Right lobe of liver (tissue), 6 donors: ENCODE measurements at places on chromosomes 5 and 9.

DNA sequence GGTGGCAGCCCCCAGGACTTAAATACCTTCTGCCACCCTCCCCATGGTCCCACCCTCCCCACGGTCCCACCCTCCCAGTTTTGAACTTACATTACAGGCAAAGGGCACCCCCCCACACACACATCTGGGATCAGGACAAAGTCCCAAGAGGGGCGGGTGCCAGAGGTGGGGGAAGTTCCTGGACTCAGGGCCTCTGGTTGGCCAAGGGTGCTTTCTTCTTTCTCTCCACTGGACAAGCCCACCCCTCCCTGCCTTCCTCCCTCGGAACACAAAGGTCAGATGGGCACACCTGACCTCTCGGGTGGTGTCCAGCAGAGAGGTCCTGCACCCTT is 19.1 kb upstream of the RALGDS start:
- H3K27me3 ChIP-seq, result no peaks in the 10 kb centered on the region
- no peak for DNase-seq
- no peaks in the 10 kb centered on the region for H3K4me1 ChIP-seq
- no peaks in the 10 kb centered on the region for H3K36me3 ChIP-seq
- no peak overlapping the region for H3K27ac ChIP-seq

- H3K27ac ChIP-seq, result no peak overlapping the region
- H3K36me3 ChIP-seq, result no peaks in the 10 kb centered on the region
- H3K4me1 ChIP-seq, result no peaks in the 10 kb centered on the region
- no peaks in the 10 kb centered on the region for H3K27me3 ChIP-seq
- H3K4me3 ChIP-seq, result no peak overlapping the region
These were observed 129.6 kb downstream of the SEC61B start for GRCh38 chr9:99351647-99352046.

DNA sequence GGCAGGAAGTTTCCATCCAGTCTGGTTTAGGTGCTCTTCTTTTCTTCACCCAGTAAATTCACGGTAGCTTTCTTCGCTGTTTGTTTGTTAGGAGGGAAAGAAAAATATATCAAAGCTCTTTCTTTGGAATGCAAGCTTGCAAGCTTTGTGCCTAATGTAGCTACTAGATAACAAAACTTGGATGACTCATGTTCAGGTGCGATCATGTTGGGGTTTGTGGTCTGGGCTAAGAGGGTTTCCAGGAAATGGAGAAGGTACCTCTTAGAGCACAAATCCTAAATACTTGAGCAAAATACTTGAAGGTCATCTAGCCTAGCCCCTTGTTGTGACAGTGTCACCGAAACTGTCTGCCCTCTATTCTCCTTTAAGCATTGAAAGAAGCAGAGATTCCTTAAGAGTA is 17.7 kb downstream of the SRP19 start:
- H3K4me1 ChIP-seq, result peaks cover 2% of the 10 kb centered on the region
- H3K27ac ChIP-seq, result no peak overlapping the region
- no peak overlapping the region for H3K4me3 ChIP-seq

GRCh38 chr5:122181863-122182262 is 52.5 kb downstream of the ZNF474 start:
- no peak overlapping the region for H3K27ac ChIP-seq
- H3K4me1 ChIP-seq, result no peaks in the 10 kb centered on the region
- H3K4me3 ChIP-seq, result no peak overlapping the region
- DNase-seq, result no peak
- no peaks in the 10 kb centered on the region for H3K27me3 ChIP-seq

- no peak overlapping the region for H3K27ac ChIP-seq
- H3K4me1 ChIP-seq, result no peaks in the 10 kb centered on the region
- H3K36me3 ChIP-seq, result no peaks in the 10 kb centered on the region
- no peaks in the 10 kb centered on the region for H3K27me3 ChIP-seq
- H3K4me3 ChIP-seq, result no peak overlapping the region
These were observed 335.2 kb upstream of the TARS1 start for GRCh38 chr5:33105521-33105941.

GRCh38 chr5:149301744-149302380 is 30.2 kb downstream of the AFAP1L1 start:
- H3K4me3 ChIP-seq, result no peak overlapping the region
- H3K36me3 ChIP-seq, result no peaks in the 10 kb centered on the region
- no peak for DNase-seq
- H3K27ac ChIP-seq, result no peak overlapping the region
- H3K4me1 ChIP-seq, result no peaks in the 10 kb centered on the region

GRCh38 chr9:124709292-124709690 is 61.8 kb downstream of the NR6A1 start:
- H3K36me3 ChIP-seq, result no peaks in the 10 kb centered on the region
- H3K4me3 ChIP-seq, result no peak overlapping the region
- DNase-seq, result no peak
- peaks cover 4% of the 10 kb centered on the region for H3K4me1 ChIP-seq
- H3K27ac ChIP-seq, result no peak overlapping the region
